ENCODE measurements at places on chromosomes 3 and 15.
A peak's percentile ranks its signal among the peaks of the same experiment; 100 is the strongest.

DNA sequence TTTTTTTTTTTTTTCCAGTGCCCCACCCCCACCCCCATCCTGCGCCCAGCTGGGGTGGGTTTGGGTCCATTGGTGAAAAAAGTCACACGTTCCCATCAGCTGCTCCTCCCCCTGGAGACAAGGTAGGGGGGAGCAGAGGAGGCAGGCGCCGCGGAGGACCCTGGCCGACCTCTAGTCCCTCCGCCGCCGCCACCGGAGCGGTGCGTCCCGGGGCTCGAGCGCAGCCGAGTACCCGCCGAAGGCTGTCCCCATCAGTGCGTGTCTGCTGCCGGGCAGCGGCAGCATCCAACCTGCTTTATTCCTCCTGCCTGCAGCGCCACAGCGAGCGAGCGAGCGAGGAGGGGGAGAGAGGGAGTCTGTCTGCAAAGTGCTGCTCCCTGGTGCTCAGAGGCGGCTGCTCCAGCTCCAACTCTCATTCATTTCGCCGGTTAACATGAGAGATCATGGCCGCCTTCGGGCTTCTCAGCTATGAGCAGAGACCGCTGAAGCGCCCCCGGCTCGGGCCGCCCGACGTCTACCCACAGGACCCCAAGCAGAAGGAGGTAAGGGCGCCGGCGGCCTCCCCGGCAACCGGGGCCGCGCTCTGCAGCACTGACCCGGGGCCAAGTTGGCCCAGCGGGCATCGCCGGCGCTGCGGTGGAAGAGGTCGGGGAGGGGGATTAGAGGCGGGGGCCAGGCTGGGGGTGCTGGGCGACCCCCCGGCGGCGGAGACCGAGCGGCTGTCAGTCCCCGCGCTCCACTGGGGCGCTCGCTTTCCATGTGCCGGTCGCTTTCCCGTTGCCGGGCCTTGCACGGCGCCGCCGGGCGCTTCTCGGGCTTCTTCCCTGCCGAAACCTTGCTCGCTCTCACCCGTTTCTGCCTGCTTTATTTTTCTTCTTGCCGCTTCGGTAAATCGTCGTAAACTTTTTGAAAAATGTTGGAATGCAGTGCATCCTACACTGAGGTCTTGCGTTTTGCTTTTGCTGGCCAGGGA, 1.3 kb downstream of the MED12L start:
- DNase-seq = peak; percentile 85

- no peak for DNase-seq
Measured at GRCh38 chr3:10289787-10290355, 2.9 kb downstream of the GHRL start.

GRCh38 chr15:77623755-77624524, 8.8 kb downstream of the LINGO1 start:
- DNase-seq = no peak

DNA sequence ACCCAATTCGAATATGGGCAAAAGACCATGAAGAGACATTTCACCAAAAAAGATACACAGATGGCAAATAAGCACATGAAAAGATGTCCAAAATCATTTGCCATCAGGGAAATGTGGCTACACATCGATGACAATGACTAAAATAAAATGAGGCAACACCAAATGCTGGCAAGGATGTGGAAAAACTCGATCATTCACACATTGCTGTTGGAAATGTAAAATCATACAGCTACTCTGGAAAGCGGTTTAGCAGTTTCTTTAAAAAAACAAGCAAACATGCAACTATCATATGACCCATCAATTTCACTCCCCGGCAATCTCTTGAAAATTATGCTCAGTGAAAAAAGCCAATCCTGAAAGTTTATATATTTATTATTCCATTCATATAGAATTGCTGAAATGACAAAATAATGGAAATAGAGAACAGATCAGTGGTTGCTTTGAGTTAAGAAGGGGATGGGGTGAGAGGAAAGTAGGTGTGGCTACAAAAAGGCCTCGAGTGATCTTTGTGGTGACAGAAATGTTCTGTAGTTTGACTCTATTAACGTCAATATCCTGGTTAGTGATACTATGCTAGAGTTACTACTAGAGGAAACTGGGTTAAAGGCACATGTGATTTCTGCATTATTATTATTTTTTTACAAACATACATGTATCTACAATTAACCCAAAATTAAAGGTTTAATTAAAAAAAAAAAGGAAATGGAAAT, 45.0 kb downstream of the DLG1 start:
- DNase-seq = no peak

DNA sequence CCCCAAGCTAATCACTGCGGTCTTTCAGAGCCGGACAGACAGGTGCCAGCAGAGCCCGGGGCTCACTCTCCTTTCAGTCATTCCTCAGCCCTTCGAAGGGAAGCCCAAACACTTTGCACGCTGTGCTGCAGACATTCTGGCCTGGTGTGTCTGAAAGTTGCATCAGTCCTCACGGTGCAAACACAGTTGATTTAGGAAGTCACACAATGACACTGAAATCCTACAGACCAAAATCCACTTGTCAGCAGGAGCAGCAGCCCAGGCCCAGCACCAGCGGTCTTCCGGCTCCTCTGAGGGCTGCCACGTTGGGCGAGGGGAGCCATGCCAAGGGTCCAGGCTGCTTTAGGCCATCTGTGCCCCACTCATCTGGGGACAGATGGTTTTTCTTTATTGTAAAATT, 61.6 kb downstream of the RGMA start:
- peak; percentile 4 for DNase-seq

DNA sequence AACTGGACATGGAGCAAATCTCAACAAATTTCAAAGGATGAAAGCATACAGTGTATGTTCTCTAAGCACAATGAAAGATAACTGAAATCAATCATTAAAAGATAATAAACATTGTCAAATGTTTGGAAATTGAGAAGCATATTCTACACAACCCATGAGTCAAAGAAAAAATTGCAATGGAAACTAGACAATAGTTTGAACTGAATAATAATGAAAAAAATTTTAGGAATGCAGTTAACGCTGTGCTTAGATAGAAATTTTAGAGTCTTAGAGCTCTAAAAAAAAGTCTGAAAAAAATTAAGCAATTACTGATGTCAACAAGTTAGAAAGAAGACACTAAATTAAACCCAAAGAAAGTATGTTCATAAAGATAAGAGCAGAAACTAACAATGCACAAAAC, 15.5 kb downstream of the RABL3 start:
- no peak for DNase-seq

GRCh38 chr3:144777906-144778305, 806.3 kb downstream of the DIPK2A start:
- DNase-seq = no peak

DNA sequence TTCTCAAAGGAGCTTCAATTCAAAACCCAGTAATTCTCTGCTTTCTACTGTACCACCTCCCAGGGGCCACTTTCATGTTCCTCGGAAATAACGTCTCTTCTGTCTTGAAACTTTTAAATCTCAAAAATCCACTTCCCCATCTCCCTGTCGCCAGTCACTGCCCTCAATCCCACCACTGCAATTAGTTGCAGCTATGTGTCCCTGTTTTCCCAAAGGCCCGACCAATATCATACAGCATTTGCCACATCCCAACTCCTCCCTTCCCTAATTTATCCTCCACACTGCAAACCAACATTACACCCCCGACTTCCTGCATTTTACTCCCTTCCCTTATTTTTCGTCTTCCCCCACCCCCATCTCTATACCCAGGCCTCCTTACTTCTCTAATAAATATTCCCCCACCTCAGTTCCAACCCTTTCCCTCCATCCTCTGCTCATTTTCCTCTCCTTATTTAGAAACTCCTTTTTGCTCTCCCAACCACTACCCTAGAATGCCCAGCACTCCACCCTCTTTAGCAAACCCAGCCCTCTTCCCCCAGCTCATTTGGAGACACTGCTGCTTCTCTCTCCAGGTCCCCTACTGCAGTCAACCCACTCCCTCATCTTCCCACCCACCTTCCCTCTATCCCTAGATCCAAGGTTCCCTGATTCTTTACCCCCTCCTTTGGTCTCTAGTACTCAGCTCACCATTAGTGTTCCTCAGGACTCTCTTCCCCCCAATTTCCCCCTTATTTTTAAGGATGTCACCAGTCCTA, 1.1 kb downstream of the NPTN start:
- DNase-seq = peak; percentile 60

Measured in hepatic stellate cell (primary cell).